ENCODE measurements at places on chromosomes 11 and 22. TPM values are rescaled to one million over a fixed set of nuclear protein-coding genes. Genes with fewer than 3 reads are reported as not detected.

Gene PTPRCAP
- total RNA-seq, result 266 TPM

DNA sequence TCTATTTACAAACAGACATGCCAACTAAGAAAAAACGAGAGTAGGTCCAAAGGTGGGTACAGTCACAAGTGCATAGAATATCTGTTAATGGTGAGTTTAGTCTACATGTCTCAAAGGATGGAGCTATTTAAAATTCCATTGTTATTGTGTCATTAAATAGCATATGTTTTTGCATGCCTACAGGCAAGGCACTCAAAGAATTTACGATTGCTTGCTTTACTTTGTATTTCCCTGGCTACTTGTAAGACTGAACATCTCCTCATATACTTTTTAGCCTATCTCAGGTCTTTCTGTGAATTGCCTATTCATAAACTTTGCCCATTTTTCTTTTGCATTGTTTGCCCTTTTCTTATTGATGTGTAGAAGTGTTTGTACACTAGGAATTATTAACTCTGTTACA lies 39.7 kb downstream of the DEUP1 start:
- no peaks in the 10 kb centered on the region for H3K27me3 ChIP-seq
- DNase-seq, result no peak
- no peak overlapping the region for H3K27ac ChIP-seq
- no peaks in the 10 kb centered on the region for H3K4me1 ChIP-seq
- no peaks in the 10 kb centered on the region for H3K36me3 ChIP-seq

Gene BARX2
- total RNA-seq, result not detected

GRCh38 chr22:22753526-22754267 lies 109.3 kb downstream of the GGTLC2 start:
- H3K4me3 ChIP-seq, result no peak overlapping the region
- no peaks in the 10 kb centered on the region for H3K36me3 ChIP-seq
- no peaks in the 10 kb centered on the region for H3K27me3 ChIP-seq
- H3K4me1 ChIP-seq, result peaks cover 50% of the 10 kb centered on the region
- peak overlapping the region; percentile 58 for H3K27ac ChIP-seq

GRCh38 chr11:117796456-117796871 lies 552 bp downstream of the DSCAML1 start:
- H3K27ac ChIP-seq, result no peak overlapping the region
- H3K27me3 ChIP-seq, result peaks cover 50% of the 10 kb centered on the region
- H3K36me3 ChIP-seq, result peaks cover 5% of the 10 kb centered on the region

Gene KAT5
- 82.9 TPM for total RNA-seq

- H3K27ac ChIP-seq, result no peak overlapping the region
- no peak for DNase-seq
- H3K4me1 ChIP-seq, result no peaks in the 10 kb centered on the region
- H3K27me3 ChIP-seq, result peaks cover 34% of the 10 kb centered on the region
- H3K36me3 ChIP-seq, result no peaks in the 10 kb centered on the region
These were observed 54.6 kb upstream of the PAX6 start for GRCh38 chr11:31865606-31866300.

Gene OR8D1
- total RNA-seq, result not detected

Gene JAML
- total RNA-seq, result 1.4 TPM

DNA sequence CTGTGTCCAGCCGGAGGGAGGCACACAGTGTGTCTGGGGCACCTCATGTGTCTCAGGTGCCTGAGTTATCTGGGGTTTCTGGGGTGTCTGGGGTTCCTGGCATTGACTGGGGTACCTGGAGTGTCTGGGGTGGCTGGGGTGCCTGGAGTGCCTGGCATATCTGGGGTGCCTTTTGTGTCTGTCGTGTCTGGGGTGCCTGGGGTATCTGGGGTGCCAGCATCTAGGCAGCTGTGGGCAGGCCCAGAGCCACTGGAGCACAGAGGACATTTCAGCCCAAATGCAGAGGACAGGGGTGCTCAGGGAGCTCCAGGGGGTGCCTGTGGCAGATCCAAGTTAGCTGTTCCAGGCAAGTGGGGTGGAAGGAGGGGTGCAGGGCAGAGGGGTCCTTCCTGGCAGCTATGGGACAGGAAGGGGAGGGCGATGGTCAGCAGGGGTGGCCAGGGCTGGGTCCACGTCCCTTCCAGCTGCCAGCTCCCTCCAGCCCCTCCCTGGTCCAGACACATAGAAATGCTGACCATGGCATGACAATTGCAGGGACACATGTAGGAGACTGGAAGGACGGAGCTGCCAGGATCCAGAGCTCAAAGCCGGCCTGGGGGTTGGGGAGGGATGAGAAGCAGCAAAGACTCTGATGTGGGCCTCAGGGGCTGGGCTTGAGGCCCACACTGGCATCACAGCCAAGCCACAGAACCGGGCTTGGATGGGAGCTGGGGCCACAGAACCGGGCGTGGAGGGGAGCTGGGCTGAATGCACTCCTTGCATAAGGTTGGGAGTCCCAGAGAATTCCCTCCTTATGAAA lies 133.0 kb downstream of the BRD1 start:
- H3K4me1 ChIP-seq, result no peaks in the 10 kb centered on the region
- H3K4me3 ChIP-seq, result no peak overlapping the region
- H3K27ac ChIP-seq, result no peak overlapping the region
- no peaks in the 10 kb centered on the region for H3K36me3 ChIP-seq

Gene C11orf87
- not detected for total RNA-seq
